Calu3 (cell line): ENCODE measurements at places on chromosomes 4 and X. TPM values are rescaled to one million over a fixed set of nuclear protein-coding genes. Genes with fewer than 3 reads are reported as not detected.

OPHN1 gene
- 10.8 and 13.1 TPM in 2 replicates for total RNA-seq

EVC2 gene
- total RNA-seq: not detected in 2 replicates

TRIM61 gene
- 0.39 and 0.45 TPM in 2 replicates for total RNA-seq

SLC30A9 gene
- 43.4 and 45.5 TPM in 2 replicates for total RNA-seq

TBC1D9 gene
- 7.5 and 9.4 TPM in 2 replicates for total RNA-seq

RELL1 gene
- total RNA-seq: 15.4 and 18.2 TPM in 2 replicates

SSX4B gene
- not detected in 2 replicates for total RNA-seq

TNMD gene
- total RNA-seq: not detected in 2 replicates

DNA sequence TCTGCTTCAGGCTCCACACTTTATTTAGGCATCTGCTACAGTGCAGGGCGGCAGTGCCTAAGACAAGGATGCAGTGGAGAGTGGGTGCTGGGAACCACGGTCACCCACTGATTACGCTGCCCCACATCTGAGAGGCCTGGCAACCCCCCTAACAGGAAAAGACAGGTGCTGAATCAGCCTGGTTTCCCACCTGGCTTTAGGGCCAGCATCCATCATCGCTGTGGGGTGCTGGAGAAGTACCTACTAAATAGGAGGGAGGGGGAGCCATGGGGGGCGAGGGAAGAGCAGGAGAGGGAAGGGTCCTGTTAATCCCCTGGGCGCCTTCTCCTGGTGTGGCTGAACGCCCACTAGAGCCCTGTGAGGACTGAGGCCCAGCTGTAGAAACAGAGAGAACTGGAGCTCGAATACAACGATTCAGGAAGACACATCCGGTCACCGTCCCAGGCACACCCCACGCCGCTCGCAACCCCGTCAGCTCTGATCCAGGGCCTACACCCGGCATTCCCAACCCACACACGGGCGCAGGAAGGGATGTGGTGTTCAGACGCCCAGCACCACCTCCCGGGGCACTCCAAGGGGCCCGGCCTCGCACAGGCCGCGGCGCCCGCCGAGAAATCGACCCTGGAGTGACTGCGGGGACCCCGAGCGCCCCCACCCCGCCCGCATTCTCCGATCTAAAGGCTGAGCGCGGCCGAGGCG lies 554 bp downstream of the DCTD start:
- peak; percentile 32 for DNase-seq
- H3K27ac ChIP-seq: peak overlapping the region; percentile 27
- H3K27me3 ChIP-seq: no peaks in the 10 kb centered on the region
- H3K4me3 ChIP-seq: peak overlapping the region; percentile 59
- H3K4me1 ChIP-seq: peaks cover 20% of the 10 kb centered on the region

DNA sequence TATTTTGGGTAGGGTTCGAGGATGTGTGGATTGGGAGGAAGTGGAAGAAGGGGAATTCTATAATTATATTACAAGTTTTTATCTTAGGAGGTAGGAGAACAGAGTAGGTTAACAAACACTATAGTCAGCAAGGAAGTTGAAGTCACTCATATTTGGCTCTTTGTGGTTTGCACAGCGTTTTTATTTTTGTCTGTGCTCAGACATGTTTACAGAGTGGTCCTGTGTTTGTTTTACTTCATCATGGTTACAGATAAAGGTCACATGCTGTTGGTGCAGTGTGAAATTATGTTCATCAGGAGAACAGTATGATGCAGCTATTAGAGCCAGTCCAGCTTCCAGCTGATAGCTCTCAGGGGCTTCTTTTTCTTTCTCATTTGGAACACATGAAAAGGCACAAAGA lies 299.9 kb upstream of the SFRP2 start:
- H3K36me3 ChIP-seq: no peaks in the 10 kb centered on the region
- H3K4me1 ChIP-seq: no peaks in the 10 kb centered on the region
- no peak overlapping the region for H3K27ac ChIP-seq
- no peak for DNase-seq
- H3K27me3 ChIP-seq: no peaks in the 10 kb centered on the region

- no peak overlapping the region for H3K27ac ChIP-seq
- H3K4me1 ChIP-seq: no peaks in the 10 kb centered on the region
- H3K27me3 ChIP-seq: no peaks in the 10 kb centered on the region
- no peak overlapping the region for H3K4me3 ChIP-seq
These were observed 44.2 kb upstream of the SCRG1 start for GRCh38 chr4:173443121-173443520.

- no peaks in the 10 kb centered on the region for H3K27me3 ChIP-seq
- H3K36me3 ChIP-seq: peaks cover 30% of the 10 kb centered on the region
- H3K4me3 ChIP-seq: no peak overlapping the region
- H3K27ac ChIP-seq: peak overlapping the region; percentile 77
- peaks cover 59% of the 10 kb centered on the region for H3K4me1 ChIP-seq
- peak; percentile 51 for DNase-seq
These were observed 53.0 kb upstream of the RASSF6 start for GRCh38 chr4:73673286-73673685.

DNA sequence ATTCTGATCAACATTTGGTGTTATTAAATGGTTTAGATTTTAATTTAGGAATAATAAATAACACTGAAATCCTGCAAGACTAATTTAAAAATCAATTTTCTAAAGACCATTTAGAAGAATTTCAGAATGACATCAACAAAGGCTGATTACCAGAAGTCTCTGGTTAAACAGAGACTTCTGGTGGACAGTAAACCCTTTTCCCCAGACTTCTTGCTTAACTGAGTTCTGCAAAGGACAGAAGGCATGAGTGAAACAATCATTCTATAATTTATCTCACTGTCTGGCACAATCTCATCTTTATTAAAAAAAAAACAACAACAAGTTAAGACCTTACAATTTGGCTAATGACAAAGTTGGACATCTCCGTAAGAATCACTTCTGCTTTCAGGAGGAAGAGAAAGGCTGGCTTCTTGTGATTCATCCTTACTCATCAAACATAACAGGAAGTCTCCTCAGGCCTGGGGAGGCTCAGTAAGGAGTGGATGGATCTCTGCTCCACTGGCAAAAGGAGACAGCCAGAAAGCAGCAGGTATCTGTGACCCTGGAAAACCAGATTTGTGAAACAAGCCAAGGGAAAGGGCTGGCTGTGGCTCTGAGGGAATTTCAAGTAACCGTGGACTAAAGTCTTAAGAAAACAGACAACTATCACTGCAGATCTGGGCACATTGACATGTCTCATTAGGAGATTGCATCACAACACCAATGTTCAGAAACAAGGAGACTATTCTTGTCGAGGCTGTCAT lies 908 bp upstream of the TLR6 start:
- H3K27me3 ChIP-seq: no peaks in the 10 kb centered on the region
- peak overlapping the region; percentile 11 for H3K4me3 ChIP-seq
- peak overlapping the region; percentile 81 for H3K27ac ChIP-seq
- DNase-seq: peak; percentile 27
- no peaks in the 10 kb centered on the region for H3K36me3 ChIP-seq
- H3K4me1 ChIP-seq: peaks cover 27% of the 10 kb centered on the region

- no peak for DNase-seq
- no peaks in the 10 kb centered on the region for H3K36me3 ChIP-seq
- no peak overlapping the region for H3K27ac ChIP-seq
- no peak overlapping the region for H3K4me3 ChIP-seq
- H3K4me1 ChIP-seq: no peaks in the 10 kb centered on the region
These were observed 29.7 kb downstream of the IL21 start for GRCh38 chr4:122591196-122591595.

GRCh38 chr4:2791518-2792395 lies 1.1 kb upstream of the SH3BP2 start:
- peak overlapping the region; percentile 24 for H3K4me3 ChIP-seq
- no peaks in the 10 kb centered on the region for H3K27me3 ChIP-seq
- DNase-seq: no peak

DNA sequence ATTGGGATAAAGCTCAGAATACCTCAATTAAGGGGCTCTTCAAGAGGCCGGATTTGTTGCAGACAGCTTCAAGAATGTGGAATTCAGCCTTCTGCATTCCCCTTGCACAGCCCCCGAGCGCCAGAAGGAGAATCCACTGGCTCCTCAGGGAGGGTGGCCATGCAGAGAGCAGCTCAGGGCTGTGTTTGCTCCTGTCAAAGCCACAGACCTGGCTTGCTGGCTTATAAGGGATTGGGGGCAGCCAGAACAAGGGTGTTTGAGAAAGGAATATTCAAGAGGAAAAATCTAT lies 36.8 kb downstream of the ING2 start:
- H3K4me3 ChIP-seq: no peak overlapping the region
- no peaks in the 10 kb centered on the region for H3K36me3 ChIP-seq
- H3K4me1 ChIP-seq: no peaks in the 10 kb centered on the region
- no peak overlapping the region for H3K27ac ChIP-seq

DNA sequence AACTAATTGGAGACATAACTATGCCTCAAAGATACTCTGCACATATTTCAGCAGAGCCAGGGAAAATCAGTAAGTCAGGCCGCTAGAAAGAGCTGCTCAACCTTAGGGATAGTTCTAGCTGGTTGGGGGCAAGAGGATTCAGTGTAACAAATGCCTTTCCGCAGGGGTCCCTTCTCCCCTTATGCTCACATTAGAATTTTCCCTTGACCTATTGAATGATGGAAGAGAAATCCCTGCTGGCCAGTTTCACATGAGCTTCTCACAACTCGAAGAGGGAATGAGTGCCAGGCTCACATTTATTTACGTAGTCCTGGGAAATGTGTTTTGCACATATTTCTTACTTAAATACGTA lies 66.2 kb upstream of the USP9X start:
- H3K36me3 ChIP-seq: peaks cover 11% of the 10 kb centered on the region
- H3K27me3 ChIP-seq: no peaks in the 10 kb centered on the region
- no peak overlapping the region for H3K4me3 ChIP-seq
- H3K4me1 ChIP-seq: peaks cover 9% of the 10 kb centered on the region

DNA sequence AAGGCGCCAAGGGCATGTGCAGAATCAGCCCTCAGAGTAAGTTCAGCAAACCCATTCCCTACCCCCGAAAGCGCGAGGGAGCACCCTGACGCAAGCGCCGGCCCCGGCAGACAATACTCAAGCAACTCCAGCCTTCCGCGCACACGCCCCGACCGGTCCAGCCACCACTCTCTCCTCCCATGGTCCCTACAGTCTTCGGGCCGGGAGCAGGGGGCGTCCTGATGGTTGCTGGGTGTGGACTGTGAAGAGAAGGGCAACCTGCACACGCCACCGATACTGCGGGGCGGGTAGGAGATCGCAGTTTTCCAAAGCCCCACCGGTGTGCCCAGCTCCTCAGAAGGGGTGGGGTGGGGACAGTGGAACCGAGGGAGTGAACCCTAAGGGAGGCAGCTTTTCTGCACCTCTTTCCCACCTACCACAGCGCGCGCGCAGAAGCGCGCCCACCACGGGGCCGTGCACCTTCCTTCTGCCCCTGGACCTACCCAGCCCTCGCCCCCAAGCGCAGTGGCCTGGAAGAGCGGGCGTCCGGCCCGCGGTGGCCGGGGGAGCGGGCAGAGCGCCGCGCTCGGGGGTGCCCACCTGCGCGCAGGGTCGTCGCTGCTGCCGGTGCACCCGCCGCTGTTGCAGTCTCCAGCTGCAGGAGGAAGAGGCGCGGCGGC lies 650.2 kb upstream of the DIPK2B start:
- no peaks in the 10 kb centered on the region for H3K4me1 ChIP-seq
- peak overlapping the region; percentile 88 for H3K4me3 ChIP-seq
- no peaks in the 10 kb centered on the region for H3K27me3 ChIP-seq
- H3K36me3 ChIP-seq: peaks cover 59% of the 10 kb centered on the region
- DNase-seq: peak; percentile 36
